ENCODE measurements at places on chromosomes 4 and X.

DNA sequence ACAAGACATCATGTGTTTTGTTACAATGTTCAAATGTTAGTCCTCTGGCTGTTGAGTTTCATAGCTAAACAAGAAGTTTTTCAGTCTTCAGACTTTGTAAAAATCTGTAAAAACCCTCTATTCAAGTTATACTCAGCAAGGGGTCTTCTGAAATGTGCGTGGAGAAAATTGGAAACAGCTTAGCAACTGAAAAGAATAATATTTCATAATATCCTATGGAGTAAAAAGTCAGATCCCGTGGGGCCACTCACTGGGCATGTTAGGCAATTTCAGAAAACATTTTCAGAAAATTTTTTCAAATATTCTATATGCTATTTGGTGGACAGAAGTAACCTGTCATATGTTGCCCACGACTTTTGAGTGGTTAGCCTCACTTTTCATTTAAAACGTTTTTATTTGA is 118.3 kb downstream of the CORIN start:
- no peak for DNase-seq

- DNase-seq = peak; percentile 10
Observed at GRCh38 chr4:148444296-148445070, 2.3 kb upstream of the NR3C2 start.

- DNase-seq = no peak
Observed at GRCh38 chr4:106337916-106338315, 21.6 kb downstream of the AIMP1 start.

DNA sequence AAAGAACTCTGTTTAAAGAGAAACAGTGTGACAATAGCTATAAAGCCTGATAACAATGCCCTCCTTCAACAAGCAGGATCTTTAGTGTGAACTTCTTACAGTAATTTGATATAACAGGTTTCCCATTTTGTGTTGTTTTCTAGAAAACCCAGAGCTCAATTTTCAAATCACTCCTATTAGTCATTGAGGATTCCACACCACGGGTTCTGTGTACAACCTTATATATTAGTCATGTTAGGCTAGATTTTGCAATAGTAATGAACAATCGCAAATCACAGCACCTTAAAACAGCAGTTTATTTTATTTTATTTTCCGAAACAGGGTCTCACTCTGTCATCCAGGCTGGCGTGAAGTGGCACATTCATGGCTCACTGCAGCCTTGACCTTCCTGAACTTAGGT is 1020.9 kb upstream of the INTU start:
- DNase-seq = no peak

DNA sequence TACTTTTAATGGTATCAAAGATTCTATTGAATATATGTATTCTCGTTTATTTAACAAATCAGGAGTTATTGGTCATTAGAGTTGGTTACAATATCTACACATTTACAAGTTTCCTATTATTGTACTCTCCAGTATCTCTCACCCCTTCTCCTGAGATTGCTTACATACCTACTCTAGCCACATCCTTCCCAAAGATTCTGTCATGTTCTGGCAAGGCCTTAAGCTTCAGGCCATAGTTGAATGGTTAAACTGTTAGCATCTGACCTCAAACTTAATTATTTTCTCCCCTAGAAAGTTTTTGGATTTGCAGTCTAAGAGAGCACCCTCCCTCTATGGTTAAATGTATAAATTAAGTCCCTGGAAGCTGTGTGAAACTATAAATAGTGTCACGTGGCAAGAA is 784.2 kb downstream of the GLUD2 start:
- no peak for DNase-seq

DNA sequence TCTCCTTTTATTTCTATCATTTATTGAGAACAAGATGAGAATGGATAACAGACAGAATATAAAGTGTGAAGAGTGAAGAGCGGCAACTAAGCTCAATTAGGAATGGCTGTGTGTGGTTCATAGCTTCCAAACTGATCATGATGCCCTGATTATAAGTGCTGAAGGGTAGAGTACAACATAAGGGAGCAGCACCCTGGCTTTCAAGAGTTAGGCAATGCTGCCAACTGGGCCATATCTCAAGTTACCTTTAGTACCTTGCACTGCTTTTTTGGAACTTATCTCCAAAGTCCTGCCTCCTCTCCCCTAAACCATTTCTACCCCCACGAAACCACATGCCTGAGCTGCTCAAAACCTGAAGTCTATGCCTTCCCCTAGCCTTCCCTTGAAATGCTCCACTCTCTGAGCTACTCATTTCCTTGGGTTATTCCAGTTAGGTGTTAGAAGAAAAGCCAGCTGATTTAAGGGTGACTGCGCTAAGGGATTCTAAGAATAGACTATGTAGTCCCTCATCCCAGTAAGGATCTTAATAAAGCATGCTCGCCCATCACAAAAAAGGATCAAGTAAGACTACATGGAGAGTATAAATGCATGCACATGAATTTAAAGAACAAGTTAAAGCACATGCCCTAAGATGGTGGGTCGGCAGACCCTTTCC is 29.6 kb downstream of the MED14 start:
- DNase-seq = no peak

- no peak for DNase-seq
Observed at GRCh38 chr4:53599632-53600031, 8.3 kb upstream of the LNX1 start.

DNA sequence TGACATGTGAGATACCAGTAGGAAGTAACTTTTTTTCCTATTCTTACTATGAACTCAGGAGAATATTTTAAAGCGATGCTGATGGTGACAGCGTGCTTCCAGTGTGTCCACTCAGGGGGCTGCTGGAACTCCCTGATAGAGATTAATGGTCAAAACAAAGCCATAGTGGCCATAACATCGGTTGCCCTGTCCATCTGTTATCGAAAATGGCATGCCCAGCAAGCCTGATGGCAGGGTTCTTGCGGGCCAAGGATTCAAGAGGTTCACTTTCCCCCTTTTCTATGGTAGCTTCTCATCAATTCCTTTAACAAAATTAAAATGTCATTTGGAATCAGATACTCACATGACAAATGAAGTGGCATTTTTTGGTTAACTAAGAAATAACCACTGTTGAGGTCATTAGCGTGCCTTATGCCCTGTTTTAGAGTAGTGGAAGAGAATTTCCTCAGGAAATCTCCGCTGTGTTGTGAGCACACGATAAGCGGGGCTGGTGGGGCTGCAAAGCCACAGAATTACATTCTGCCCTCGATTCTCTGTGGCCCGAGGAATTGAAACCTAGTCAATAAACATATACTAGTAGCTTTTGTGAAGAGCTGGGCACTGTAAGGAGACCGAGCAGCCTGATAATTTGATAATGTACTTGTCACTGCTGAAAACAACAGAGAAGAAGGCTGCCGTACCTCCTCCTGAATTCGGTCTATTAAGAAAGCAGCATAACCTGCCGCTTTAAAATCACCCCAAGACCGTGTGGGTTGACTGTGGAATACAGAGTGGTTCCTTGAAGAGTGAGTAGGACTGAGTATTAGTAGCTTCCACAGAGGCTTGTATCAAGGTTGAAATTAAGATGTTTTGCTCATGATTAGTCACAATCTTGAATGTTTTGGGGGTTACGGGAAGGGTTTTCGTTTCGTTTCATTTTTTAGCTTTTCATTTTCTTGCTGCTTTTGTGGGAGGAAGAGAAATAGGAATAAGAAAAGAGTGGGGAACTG is 46.7 kb downstream of the PTCHD1 start:
- no peak for DNase-seq

DNA sequence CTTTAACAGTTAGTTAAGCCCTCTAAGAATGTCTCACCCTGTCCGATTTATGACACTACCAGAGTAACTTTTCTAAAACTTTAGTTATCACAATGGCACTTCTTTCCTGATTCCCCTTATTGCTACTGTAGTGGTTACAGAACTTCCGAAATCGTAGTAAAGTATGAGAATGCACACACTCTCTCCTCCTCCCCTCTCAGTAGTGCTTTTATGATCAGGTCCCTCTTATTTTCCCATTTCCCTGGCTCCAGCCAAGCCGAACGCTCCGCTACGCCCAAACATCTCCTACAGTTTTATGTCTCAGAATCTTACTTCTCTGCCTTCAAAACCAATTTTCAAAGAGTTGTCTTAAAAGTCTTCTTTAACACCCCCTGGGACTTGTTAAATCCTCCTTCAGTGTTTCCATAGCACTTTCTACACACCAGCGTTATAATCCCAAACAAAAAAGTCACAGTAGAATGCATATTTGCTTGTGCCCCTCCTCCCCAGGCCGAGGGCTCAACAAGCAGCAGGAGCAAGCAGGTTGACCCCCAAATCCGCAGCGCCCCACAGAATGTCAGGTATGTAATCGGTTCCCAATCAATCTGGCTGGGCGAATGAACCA is 671 bp downstream of the HPF1 start:
- DNase-seq = no peak

DNA sequence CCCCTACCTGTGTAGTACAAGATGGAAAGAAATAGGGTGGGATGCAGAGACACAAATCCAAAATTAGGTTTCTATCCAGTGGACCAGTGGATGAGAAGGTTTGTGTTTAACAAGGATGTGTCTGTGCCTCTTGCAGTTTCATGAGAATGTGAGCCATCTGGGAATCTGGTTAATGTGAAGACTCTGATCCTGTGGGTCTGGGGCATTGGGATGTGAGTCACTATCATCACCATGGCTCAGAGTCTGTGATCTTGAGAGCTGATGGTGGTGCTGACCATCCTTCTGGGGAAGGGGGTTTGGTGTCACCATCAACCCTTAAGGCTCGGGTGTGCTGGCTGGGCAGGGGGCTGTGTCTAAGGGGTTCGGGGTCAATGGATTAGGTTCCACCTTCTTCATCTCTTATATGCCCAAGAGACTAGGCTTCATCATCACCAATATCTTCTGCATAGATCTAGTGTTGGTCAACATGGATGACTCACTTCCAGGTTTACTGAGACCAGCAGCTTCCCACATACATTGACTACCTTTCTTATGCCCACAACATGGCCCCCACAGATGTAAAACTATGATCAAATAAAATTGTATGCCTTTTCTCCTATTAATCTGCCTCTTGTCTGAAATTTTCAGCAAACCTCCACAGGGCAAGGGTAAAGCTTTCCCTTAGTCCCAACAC is 65.7 kb upstream of the MID1 start:
- no peak for DNase-seq

GRCh38 chrX:103918050-103918449 is 44.4 kb upstream of the TMSB15B start:
- DNase-seq = no peak

GRCh38 chrX:14194711-14195110 is 165.0 kb upstream of the GEMIN8 start:
- DNase-seq = no peak

DNA sequence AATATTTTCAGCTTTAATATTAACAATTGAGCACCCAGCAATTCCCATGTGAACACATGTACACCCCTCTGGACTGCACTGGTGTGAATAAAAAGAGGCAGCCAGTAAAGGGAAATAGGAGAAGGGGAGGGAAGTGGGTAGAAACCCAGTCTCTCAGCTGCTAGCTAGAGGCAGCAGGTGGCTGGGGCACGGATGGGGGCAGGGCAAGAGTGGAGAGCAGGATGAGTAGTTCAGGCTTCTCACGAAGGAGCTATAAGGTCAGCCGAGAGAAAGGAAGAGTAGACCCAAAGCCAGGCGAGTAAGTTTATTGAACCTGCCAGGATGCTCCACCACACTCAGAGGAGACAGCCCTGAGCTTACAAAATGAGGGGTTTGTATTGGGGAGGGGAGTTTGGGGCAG is 184.8 kb upstream of the MTMR8 start:
- no peak for DNase-seq

DNA sequence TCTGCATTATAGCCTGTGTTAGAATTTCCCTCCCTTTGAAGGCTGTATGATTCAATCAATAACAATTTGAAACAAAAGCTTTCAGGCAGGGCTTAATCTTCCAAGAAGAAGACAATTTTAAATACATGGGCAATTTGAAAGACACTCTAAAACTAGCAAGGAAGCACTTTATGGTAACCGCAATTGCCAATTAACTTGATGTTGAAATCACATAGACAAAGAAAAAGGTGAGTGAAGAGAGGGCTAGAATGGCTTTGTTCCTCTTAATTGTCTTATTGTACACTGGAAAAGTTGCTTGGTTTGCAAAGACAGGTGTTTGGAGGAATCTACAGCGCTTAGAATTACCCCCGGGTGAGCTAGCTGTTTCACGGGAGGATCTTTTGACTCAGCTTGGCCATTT is 74.4 kb upstream of the PRKX start:
- DNase-seq = no peak

DNA sequence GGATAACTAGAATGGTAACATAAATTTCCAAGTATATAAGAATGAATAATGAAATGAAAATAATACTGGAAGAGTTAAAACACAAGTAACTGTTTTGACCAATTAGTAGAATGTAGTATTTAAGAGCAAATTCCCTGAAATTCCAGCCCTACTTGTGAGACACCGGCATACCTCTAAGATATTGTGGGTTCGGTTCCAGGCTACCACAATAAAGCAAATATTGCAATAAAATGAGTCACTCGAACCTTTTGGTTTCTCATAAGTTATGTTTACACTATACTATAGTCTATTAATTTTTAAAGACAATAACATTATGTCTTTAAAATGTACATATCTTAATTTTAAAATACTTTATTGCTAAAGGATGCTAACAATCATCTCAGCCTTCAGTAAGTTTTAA is 15.2 kb upstream of the IQCM start:
- no peak for DNase-seq

DNA sequence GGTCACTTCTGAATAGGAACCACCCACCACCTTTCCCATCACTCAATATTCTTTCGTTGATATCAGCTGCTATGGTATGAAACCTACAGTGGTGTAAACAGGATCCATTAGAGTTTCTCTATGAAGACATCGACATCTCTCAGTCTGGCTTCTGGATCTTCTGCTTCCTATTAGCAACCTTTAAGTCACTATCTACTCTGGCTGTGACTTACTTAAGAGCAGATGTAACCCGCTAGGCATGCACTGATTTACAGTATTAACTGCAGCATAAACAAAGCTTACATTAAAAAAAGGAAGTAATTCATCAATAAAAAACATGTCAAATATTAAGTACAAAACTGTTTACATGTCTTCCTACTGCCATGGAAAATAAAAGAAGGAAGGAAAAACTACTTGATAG is 96.4 kb downstream of the ANAPC10 start:
- DNase-seq = no peak

DNA sequence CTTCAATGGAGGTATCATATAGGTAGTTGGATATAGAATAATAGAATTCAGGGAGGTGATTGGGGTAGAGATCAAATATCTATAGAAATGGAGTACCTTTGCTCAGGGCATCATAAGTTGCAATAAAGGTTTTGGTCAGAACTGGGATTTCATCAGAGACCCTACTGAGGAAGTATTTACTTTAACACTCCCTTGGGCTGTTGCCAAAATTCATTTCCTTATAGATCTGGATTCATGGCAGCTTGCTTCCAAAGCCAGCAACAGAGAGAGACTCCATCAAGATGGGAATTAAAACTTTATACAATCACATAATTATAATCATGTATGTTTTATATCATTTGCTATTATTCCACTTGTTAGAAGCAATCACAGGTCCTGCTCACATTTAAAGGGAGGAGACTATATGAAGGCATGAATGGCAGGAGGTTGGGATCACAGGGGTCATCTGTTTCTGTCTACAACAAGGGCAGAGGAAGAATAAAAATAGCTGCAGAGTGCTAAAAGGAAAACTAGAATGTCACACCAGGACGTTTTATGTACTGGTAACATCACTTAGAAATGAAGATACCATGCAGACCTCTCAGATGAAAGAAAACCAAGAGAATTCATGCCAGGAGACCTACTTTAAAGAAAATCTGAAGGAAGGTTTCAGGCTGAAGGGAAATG is 902.1 kb upstream of the LCORL start:
- DNase-seq = no peak
